ENCODE measurements at places on chromosomes 13 and 19.

- DNase-seq, result no peak
These were observed 6.0 kb downstream of the C13orf42 start for GRCh38 chr13:51105046-51105445.

GRCh38 chr13:79581870-79582315 lies 100.9 kb downstream of the NDFIP2 start:
- no peak for DNase-seq

GRCh38 chr19:42132030-42132628 lies at the start of gene POU2F2:
TSS of gene POU2F2 (minus strand) at chr19:42132446. CDS start at chr19:42132411, 35 bp downstream.
- DNase-seq, result peak; percentile 78

DNA sequence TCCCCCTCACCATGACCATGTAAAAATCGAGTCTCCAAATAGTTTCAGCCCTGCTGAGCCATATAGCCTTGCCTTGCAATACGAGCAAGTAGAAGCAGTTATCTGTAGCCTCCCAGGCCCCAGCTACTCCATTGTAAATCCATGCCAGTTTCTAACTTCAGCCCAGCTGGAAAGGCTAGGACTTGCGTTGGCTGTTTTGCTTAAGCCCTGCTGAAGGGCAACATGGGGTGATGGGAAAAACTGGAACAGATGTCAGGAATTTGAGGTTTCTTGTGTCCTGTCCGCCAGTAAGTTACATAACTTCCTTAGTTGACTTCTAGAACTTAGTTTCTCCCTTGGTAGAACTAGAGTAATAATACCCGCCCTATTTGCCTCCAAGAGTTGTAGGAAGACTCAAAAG lies 216.0 kb upstream of the SERP2 start:
- DNase-seq, result no peak

- DNase-seq, result no peak
These were observed 253.3 kb downstream of the KCNRG start for GRCh38 chr13:50268500-50268899.

DNA sequence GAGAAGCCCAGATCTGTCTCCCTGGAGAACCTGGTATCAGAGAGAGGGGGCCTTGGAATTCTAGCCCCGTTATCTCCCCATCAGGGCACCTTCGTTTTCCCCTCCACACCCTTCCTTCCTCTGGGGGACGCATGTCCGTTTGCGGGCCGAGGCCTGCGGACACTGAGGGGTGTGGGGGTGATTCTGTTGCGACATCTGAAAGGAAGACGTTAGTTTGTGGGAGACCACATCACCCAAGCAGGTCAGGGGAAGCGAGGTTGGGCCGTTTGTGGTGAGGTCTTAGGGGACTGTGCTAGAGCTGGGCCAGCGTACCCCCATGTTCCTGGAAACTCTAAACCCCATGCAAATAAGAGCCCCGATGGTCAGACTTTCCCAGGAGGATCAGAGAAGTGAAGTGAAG lies 3.7 kb upstream of the HSH2D start:
- DNase-seq, result no peak

- DNase-seq, result no peak
These were observed at the start of gene TNFRSF19 for GRCh38 chr13:23570099-23570920. TSS of gene TNFRSF19 (plus strand) at chr13:23570412. CDS start at chr13:23590184, 19,772 bp downstream.

DNA sequence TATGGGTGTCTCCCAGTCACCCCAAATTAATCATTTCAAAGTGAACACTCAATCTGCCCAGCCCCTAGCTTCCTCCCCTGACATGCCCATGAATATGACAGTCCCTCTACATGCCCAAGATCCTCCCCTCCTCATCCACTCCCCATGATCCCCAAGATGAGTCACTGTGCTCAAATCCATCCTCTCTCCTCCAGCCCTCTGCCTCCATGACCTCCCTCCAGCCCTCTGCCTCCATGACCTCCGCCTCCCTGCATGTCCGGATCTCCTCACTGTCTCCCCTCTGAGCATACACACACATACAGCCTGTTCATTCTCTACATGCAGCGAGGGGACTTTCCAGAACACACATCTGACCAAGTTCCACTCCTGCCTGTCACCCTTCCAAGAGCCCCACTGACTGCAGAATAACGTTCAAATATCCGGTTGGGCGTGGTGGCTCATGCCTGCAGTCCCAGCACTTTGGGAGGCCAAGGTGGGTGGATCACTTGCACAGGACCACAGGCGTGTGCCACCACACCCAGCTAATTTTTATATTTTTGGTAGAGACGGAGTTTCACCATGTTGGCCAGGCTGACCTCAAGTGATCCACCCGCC lies 18.4 kb upstream of the FEM1A start:
- no peak for DNase-seq

DNA sequence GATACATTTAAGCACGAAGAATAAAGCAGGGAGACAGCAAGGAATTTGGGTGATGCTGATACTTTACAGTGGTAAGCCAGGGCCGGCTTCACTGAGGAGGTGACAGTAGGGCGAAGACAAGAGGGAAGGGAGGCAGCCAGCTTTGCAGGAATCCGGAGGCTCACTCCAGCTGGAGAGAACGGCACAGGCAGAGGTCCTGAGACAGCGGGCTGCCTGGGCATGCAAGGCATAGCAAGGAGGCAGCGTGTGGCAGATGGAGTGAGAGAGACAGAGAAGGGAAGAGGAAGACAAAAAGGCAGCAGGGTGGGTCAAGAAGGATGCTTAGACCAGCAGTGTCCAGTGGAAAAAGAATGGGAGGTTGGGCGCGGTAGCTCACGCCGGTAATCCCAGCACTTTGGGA lies 83.2 kb upstream of the WASF3 start:
- no peak for DNase-seq

DNA sequence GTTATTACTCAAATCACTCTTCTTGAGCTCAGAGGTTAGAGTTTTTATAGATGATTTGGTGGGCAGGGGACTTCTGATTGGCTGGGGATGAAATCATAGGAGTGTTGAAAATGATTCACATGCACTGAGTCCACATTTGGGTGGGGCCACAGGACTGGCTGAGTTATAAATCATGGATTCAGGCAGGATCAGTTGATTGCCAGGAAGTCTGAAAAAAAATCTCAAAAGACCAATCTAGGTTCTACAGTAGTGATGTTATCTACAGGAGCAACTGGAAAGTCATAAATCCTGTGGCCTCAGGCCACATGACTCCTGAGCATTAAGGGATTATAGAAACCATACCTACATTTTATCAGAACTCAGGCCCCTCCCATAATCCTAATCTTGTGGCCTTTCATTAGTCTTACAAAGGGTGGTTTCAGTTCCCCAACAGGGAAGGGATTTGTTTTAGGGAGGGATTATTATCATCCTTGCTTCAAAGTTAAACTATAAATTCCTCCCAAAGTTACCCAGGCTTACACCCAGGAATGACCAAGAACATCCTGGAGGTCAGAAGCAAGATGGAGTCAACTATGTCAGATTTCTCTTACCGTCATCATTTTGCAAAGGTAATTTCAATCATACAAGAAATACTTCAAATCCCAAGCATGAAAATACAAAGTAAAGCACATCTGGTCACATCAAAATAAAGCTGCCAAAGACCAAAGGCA lies 5.6 kb upstream of the CCDC70 start:
- no peak for DNase-seq

DNA sequence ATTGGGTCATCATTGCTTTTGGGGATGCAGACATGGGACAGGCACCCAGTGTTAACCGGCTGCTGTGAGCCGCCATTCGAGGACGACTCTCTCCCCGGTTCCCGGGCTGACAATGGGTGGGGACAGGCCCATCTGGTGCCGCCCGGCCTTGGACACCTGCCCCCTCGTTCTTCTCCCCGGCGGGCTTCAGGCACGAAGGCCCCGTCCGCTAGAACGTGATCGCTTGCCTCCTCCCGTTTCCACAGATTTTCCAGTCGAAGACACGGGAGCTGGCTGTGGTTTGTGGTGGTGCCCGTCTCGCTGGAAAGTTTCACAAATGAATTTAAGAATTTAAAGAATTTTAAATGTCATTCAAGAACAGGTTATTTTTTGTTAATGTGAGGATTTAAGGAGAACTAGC lies 2.0 kb downstream of the PALM start:
- DNase-seq, result no peak

GRCh38 chr19:4032436-4032835 lies 24.9 kb downstream of the PIAS4 start:
- no peak for DNase-seq

DNA sequence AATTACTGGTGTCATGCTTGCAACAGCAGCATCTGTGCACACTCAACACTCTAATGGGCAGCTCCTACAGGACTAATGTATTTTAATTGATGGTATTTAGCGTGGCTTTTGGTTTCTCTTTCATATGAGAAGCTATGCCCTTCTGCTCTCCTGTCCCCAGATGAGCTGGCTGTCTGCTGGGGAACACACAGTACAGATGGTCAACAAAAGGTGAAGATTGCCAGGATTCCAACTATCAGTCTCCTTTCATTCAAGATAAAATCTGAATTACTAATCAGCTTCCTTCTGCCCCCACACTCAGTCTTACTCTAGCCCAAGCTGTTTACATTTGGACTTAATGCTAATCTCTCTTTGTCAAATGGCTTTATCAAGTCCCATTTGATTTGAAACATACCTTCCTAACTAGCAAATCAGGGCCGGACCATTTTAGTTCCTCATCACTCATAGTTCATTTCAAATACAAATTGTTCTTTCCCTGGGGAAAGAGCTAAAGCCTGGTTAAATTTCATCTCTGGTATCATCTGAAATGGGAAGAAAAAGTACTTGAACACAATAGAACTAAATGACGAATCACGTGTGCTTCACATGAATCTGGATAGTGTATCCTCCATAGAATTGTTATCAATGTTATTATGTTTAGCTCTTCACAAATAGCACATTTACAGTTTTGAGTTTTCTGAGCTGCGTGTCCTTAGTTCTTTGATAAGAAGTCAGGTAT lies 988.0 kb downstream of the PCDH17 start:
- DNase-seq, result no peak

- no peak for DNase-seq
These were observed 32.2 kb downstream of the CNMD start for GRCh38 chr13:52707375-52707774.

- no peak for DNase-seq
These were observed 1.9 kb upstream of the CCNP start for GRCh38 chr19:40228346-40228745.

DNA sequence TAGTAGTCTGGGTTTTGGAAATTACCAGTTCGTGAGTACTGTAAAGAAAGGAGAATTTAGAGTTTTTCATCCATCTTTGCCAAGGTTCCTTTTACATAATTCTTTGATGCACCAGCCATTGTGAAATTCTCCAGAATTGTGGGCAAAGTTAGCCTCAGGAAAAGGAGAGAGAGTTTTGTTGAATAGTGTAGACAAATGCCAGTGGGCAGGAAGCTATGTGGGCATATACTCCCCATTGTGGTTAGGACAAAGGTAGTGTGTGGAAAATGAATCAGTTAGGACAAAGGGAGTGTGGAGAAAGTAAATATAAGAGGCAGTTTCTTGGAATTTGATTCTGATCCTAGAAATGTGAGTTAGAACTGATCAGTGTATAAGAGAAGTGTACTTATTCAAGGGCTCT lies 67.9 kb downstream of the PCCA start:
- DNase-seq, result no peak

DNA sequence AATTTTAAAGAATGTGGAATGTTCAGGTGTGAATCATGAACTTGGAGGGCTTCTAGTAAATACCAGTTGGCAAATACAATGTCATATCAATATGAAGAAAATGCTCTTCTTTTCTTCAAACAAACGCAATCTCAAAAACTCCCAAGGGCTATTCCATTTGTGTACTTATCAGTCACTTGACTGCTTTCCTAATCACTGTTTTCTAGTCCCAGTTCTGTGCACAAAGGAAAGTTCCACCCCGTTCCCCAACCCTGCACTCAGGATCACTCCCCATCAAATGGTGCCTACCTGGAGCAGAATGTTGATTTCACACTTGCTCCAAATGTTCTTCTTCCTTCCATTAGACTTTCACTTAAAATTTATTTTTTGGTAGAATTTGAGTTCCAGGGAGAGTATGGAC lies 92.6 kb upstream of the RFC3 start:
- no peak for DNase-seq

DNA sequence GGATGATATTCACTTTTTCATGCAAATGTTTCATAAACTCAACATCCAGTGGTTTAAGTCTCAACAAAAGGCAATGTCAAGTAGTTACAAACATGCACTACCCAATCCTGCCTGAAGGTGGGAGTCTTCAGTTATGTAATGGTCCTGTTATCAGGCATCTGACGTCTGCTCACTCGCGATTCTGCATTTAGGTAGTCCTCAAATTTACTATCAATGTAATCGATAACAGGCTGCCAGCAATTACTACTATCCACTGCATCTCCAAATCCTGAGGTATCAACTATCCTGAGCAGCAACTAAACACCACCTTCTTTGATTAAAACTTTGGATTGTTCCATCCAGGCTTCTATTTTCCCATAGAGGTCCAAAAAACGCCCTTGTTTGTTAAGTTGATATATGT lies 51.2 kb downstream of the NLRP12 start:
- peak; percentile 13 for DNase-seq

DNA sequence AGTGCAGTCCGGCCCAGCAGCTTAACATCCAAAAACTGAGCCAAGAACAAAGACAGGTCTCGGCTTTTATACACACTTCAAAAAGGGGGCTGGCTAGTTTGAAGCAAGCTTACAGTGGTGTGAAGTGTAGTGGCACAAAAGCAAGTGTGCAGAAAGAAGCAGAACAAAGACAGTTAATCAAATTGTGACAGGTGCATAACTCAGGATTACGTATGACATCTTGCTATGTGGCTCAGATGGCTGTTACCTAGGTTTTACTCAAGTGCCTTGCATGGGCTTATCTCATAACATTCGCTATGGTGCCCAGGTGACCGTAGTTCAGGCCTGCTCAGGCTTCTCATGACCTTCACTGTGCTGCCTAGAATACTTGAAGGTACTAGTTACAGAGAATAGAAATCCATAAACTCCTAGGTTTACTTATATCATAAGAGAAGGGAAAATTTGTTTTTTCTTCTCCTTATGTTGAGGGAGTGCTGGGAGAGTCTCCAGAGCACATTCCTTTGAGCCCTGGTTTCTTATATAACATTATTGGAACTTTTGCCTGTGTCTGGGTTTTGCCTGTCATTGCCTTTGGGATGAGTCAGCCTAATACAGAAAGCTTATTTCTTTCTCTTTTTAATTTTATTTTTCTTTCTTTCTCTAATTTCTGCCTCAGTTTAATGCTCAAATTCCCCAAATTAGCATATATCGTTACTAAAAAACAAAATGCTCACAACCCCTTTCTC lies 1629.1 kb upstream of the PCDH20 start:
- no peak for DNase-seq

- no peak for DNase-seq
These were observed at the start of gene ZNF587B for GRCh38 chr19:57830071-57830602. TSS of gene ZNF587B (plus strand) at chr19:57830299. CDS start at chr19:57830529, 230 bp downstream.

GRCh38 chr19:35908010-35908441 lies at the start of gene TYROBP:
TSS of gene TYROBP (minus strand) at chr19:35908295. CDS start at chr19:35908228, 67 bp downstream.
- DNase-seq, result no peak

DNA sequence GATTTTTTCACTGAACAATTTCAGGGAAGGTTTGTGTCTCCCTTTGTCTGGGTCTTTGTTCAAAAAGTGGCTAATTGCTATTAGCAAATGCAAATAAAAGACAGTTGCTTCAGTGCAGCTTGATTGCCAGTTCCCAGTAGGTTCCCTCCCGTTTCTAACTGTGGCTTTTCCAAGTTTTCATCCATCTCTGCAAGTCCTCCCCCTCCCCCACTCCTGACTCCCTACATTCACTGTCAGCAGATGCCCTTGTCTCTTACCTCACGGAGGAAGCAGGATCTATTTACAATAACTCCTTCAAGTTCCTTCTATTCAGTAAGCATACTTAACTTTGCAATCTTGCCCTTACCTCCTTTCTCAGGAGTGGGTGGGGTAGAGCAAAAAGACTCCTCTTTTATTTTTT lies 55.4 kb upstream of the SCEL start:
- DNase-seq, result no peak
